ENCODE measurements at places on chromosomes 1 and 21.

GRCh38 chr1:29633771-29634170 lies 397.4 kb downstream of the PTPRU start:
- DNase-seq = no peak

- no peak for DNase-seq
These were observed 9.9 kb downstream of the TRIM67 start for GRCh38 chr1:231171623-231172197.

DNA sequence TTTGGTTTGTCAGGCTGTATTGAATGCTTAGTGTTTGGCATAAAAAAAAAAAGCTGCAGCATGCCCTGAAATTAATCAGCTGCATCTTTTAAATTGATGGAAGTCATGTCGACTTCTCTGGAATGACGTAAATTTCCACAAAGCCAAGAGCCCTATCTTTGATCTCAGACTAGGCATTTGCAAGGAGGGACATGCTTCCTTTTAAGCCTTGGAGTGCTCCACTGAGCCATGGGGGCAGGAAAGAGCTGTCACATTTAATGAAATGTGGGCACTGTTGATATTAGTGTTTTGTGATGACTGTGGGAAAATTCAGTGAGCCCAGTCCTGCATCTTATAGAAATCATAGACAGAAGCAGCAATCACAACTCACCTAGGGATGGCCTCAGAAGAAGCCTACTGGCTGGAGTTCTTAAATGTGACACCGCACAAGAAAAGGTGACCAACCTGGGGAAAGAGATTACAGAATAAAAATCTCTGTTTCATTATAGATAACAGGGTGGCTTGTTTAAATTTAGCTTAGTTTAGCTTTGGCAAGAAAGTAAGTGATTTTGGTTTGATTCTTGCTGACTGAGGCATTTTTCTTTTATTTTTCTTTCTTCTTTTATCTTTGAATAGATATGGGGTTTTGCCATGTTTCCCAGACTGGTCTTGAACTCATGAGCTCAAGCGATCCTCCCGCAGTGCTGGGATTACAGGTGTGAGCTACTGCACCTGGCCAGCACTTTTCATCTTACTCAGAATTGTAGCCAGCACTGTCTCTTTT lies 188.2 kb downstream of the HHAT start:
- DNase-seq = no peak

DNA sequence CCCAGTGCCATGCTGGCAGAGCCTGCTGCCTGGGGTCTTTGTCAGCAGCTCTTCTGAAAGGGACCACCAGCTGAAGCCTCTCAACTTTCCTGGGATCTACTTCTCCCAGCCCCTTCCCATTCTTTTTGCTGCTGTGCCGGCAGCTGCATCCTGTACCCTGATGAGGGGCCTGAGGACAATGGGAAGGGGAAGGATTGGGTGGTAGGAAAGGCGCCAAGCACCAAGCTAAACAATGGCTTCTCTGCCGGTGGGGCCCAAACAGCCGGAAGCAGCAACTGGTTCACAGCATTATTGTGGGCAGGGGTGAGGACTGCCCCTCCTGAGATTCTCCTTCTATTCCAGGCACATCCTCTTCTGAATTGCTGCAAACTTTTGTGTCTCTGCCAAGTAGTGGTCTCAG lies 5.0 kb upstream of the EFCAB14 start:
- DNase-seq = no peak

GRCh38 chr1:205582471-205583291 lies 49.1 kb downstream of the ELK4 start:
- no peak for DNase-seq

GRCh38 chr1:64514197-64514765 lies 44.4 kb downstream of the CACHD1 start:
- no peak for DNase-seq

GRCh38 chr1:197360068-197360467 lies 92.0 kb downstream of the CRB1 start:
- DNase-seq = no peak

GRCh38 chr1:227541796-227542152 lies 21.6 kb upstream of the ZNF678 start:
- no peak for DNase-seq

GRCh38 chr1:223331929-223332328 lies 32.0 kb downstream of the SUSD4 start:
- DNase-seq = no peak

- DNase-seq = no peak
These were observed 21.9 kb downstream of the PUM1 start for GRCh38 chr1:31043631-31044030.

DNA sequence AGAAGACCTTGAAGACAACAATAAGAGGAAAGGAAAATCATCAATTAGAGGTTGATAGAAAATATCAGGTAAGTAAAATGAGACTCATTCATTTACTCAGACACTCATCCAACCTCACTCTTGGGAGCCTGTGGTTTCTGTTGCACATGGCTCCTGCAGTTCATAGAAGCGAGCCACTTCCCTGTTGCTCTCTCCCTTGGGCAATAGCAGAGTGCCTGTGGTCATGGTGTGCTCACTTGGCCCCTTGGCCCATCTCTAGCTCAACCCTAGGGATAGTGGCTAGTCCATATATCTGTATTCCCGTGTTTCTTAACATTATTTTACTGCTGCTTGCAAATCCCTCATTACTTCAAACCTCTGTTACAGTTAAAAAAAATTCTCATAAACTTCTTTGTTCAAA lies 368.6 kb downstream of the PTPRC start:
- no peak for DNase-seq

GRCh38 chr1:169725930-169726329 lies 7.9 kb downstream of the SELE start:
- no peak for DNase-seq

DNA sequence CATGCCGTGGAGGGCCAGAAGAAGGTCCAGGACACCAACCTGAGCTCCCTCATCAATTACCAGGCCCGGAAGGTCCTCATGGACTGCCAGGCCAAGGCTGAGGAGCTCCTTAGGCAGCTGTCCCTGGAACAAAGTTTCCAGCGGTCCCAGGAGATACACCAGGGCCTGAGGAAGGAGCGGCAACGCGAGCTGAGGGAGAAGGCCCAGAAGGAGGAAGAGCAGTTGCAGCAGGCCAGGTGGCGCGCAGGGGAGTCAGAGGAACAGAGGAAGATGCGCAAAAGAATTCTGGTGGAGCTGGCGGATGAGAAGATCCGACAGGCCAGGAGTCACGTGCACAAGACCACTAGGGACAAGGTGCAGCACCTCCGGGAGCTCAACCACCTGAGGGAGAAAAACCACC lies 1.5 kb downstream of the CCDC185 start:
- DNase-seq = no peak

GRCh38 chr1:236201786-236202185 lies 59.4 kb downstream of the GPR137B start:
- no peak for DNase-seq

DNA sequence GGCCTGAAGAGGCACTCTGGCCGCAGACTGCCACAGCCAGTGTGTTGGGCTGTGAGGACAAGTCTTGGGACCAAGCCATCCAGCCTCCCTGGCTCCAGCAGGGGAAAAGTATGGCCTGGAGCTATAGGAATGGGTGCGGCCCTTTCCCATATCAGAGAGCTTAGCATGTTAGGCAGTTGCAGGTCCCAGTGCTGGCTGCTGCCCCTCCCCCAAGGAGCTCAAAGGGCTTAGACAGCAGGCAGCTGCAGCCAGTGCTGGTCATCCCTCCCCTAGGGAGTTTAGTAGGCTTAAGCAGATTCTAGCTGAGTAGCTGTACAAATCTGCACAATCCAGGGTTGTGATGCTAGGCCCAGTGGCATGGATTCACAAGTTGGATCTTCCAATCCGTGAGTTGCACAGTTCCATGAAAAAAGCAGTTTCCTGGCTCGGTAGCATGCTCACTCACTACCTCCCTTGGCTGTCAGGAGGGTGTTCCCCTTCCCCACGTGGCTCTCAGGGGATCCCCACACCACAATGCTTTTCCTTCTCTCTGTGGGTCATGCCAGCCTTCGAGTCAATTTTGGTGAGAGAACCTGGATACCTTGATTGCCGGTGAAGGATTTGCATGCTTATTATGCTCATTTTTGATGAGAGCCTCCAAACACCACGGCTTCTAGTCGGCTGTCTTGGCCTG lies 1490.8 kb downstream of the BRINP3 start:
- DNase-seq = no peak

DNA sequence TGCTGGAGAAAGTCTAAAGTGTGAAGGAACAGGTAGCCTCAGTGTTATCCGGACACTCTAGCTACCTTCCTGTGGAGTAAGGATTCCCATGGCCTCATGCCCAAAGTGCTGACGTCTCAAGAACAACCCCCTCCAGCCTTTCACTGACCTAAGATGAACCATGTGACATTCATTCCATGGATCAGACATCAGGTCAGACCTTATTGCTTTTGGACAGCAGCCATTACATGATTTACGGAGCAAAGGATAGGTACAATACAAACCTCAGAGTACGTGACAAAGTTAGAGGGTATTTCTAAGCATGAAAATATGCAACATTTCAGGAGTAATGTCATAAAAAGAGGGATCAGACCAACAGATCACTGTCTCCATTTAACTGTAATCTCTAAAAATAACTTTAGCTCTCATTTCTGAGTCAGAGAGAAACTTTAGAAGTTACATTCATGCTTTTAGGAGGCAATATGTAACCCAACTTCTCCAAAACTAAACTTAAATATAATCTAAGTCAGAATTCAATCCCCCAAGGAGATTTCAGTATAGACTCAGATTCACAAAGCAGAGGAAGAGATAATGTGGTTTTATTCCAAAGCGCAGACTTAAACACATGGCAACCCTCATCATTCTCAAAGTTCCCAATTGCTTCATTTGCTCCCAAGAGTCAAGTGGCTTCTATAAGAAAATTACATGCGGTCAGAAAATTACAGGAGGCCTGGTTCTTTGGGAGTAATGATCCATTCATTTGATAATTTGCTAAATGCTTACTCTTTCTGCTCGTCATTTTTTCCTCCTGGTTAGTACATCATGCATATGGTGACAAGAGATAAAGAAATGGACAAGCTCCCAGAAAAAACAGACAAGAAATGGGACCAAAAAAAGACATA lies 280.4 kb downstream of the SETD4 start:
- DNase-seq = no peak

DNA sequence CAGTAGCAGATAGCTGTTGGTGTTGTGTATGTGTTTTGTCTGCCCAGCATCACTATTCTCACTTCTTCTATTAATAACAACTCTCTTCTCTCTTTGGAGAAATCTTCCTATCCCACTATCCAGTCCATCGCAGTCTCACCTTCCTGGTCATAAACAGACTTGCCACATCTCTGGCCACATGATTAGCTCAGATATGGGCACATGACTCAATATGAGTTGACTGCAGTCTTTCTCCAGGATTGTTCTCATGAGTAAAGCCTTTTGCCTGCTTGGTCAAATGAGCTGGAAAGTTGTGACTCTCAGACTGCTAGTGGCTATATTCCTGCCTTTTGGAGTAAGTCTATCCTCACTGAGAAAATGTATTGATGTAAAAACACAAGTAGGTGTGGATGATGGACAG lies 32.9 kb upstream of the TADA1 start:
- DNase-seq = no peak

DNA sequence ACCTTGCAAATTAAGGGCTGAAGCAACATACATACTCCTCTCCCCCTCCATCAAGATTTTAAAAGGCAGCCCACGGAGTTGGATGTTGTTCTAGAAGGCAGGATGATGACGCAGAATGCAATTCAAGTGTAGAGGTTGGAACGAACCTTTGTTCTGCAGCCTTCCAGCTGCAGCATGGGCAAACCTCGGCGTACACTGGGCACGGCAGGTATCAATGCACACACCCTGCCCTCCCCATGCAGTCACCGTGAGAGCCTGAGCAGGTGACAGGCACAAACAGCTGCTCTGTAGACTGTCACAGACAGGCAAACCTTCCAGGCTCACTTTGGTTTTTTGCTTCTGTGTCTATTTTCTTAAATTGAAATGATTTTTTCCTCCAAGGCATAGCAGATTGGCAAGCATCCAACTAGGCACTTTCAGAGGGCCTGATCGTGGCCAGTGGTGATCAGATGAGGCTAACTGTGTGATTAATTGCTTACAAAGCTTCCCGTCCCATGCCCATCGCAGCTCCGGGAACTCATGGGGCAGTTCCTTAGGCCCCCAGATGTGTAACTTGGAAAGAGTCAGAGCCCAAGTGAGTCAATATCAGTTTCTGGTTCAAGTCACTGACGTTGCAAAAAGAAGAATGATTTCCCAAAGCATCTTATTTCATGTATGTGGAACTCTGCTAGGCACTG lies 82.3 kb downstream of the ITPKB start:
- no peak for DNase-seq

- peak; percentile 16 for DNase-seq
These were observed 515.3 kb upstream of the NR5A2 start for GRCh38 chr1:199512037-199512710.

GRCh38 chr21:36630485-36631206 lies 68.3 kb upstream of the SIM2 start:
- DNase-seq = peak; percentile 37

DNA sequence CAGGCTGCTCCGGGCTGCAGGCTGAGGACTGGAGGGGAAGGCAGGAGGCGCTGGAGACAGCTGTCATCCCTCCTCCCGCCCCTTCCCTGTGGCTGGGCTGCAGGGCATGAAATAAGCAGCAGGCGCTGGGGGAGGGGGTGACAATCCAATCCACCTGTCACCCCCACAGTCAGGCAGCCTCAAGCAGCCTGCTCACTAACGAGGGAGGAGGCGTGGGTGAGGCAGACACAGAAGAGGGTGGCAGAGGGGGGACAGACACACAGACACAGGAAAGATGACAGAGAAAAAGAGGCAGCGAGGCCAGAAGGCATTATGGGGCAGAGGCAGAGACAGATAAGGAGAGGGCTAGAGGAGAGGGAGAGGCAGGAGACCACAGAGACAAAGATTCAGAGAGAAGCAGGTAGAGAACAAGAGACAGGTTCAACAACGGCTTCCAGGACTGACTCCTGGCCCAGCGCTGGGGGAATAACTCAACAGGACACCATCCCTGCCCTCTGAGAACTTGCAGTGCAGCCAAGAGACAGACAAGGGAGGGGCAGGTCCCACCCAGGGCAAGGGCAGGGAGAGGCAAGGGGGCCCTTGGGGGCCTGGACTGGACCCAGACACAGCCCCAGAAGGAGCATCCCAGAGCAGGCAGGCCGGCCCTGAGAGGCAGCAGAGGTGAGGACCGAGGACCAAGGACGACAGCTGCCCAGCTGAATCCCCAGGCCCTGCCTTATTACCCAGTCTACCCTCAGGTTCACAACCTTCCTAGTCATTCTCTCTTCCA lies 11.2 kb downstream of the MEF2D start:
- DNase-seq = peak; percentile 59
